ENCODE measurements at places on chromosomes 1 and 21.
A peak's percentile ranks its signal among the peaks of the same experiment; 100 is the strongest.

- no peak for DNase-seq
Measured at GRCh38 chr21:28464988-28465387, 527.7 kb downstream of the LTN1 start.

GRCh38 chr1:172818841-172819527 is 160.1 kb downstream of the FASLG start:
- DNase-seq = peak; percentile 26

- DNase-seq = no peak
Measured at GRCh38 chr1:55402671-55403464, 187.7 kb upstream of the USP24 start.

DNA sequence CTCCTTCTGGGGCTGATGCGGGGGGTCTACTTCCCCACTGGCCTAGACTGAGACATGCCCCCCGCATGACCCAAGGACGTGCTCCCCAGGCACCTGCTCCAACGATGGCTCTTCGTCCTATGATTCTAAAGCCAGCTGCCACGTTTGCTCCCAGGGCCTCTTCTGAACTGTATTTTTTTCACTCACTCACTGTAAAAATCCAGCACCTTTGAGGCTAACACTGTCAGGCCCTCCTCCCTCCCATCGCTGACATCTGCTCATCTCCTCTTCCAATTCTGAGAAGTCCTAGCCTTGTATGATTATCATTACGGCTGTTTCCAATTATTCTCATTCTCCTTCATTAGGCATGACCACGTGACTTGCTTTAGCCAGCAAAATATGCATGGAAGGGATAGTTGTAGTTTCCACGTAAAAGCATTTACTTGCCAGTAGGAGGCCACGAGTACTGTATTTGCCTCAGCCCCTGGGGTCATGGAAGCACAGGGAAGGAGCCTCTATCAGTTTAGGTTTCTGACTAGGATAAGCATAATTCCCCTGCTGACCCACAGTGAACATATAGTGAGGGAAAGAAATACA is 19.1 kb upstream of the EDN2 start:
- DNase-seq = no peak

DNA sequence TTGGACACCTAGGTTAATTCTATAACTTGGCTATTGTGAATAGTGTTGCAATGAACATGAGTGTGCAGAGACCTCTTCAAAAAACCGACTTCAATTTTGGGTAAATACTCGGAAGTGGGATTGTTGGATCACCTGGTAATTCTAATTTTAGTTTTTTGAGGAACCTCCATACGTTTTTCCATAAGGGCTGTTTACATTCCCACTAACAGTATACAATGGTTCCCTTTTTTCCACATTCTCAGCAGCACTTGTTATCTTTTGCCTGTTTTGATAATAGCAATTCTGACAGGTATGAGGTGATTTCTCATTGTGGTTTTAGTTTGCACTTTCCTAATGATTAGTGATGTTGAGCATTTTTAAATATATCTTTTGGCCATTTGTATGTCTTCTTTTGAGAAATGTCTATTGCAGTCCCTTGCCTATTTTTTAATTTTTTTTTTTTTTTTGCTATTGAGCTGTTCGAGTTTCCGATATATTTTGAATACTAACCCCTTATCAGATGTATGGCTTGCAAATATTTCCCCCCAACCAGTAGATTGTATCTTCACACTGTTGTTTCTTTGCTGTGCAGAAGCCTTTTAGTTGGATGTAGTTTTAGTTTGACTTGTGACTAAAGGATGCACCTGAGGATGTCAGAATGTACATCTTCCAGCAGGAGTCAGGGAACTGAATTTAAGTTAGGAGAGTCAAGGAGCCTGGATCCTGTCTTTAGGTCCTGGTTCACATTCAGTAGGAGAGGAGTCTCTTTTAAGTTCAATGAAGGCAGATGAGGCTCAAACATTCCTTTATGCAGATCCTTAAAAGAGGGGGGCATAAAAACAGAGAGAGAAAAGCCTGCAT is 120.0 kb downstream of the S1PR1 start:
- no peak for DNase-seq

GRCh38 chr1:86503406-86504136 is 34.8 kb downstream of the CLCA1 start:
- no peak for DNase-seq
